Stimulated activated CD4-positive, alpha-beta T cell treated with anti-CD3 and anti-CD28 coated beads, TNF-alpha, amount 100 ng/mL, for 24 hours (primary cell): ENCODE measurements at places on chromosomes 7 and 10.

GRCh38 chr10:90780488-90780887, 77.4 kb downstream of the HTR7 start:
- DNase-seq: no peak

GRCh38 chr7:84746353-84746752, 440.5 kb downstream of the SEMA3D start:
- no peak for DNase-seq

GRCh38 chr10:24223953-24224352, 15.0 kb downstream of the KIAA1217 start:
- no peak for DNase-seq

GRCh38 chr7:39589323-39590111, 23.3 kb downstream of the YAE1 start:
- DNase-seq: peak; percentile 36

GRCh38 chr7:34096198-34096651, 190.9 kb downstream of the BMPER start:
- no peak for DNase-seq

DNA sequence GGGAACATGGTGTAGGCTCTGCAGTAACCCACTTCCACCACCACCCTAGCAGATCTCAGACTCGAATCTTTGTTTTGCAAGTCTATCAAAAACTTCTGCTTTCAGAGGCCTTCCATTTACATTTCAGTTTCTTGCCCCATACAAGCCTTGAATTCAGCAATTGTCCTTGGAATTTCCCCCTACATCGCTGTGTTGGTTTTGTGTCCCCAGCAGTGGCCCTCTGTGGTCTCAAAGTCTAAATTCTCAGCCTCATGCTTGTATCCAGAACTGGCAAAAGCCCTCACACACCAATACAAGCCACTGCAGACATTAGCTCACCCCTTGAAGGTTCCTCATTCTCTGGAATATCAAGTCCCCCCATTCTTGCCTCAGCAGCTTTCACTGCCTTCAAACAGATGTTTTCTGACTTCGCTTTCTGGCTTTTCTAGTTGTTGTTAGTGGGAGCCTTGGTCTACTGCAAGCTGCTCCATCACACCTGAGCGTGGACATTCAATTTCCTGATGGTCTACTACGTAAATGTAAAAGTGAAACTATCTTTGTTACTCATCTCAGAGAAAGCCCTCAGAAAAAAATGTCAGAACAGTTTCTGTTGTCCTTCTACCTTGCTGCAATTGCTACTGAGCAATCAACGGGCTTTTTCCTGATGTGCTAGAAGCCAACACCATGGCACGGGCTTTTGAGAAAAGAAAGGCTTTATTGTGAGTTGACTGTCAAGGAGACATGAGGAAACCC, 1.8 kb upstream of the NUB1 start:
- no peak for DNase-seq

- DNase-seq: no peak
These were observed 65.4 kb upstream of the APBB1IP start for GRCh38 chr10:26372513-26373354.

DNA sequence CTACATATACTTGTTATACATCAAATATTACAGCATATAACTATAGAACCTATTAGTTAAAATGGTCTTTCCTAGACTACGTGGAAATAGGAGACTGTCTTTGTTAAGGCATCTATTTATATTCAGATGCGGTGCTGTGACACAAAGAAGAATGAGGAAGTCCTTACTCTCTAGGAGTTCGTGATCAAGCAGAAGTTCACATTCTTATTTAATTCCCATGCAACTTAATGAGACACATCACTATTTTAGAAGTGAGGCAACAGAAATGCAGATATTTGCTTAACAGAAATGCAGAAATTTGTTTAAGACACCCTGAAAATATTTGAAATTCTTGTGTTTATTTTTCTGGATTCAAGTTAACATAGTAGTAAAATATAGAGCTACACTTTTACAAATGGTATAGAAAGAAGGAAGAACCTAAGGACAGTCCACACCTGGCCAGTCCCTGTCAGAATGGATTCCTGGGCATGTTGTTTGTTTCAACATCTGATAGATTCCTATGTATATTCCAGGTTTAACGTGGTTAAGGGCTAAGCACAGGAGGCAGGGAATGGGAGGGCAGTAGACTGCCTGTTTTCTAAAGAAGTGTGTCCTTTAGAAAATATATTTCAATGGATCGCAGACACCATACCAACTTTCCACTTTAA, 70.6 kb upstream of the NXPH1 start:
- DNase-seq: no peak

DNA sequence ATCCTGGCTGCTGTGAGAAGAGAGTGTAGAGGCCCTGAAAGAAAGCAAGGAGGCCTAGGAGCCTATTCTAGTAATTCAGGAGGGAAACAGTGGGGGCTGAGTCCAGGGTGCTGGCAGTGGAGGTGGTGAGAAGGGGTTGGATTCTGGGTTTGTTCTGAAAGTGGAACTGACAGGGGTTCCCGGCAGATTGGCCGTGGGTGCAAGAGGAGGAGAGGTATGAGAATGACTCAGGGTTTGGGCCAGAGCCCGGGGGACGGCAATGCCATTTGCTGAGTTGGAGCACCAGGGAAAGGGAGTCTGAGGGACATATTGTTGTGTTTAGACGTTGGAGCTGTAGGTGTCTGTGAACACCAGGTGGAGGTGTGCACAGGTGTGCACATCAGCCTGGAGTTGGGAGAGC, 38.5 kb downstream of the NPTX2 start:
- DNase-seq: no peak

DNA sequence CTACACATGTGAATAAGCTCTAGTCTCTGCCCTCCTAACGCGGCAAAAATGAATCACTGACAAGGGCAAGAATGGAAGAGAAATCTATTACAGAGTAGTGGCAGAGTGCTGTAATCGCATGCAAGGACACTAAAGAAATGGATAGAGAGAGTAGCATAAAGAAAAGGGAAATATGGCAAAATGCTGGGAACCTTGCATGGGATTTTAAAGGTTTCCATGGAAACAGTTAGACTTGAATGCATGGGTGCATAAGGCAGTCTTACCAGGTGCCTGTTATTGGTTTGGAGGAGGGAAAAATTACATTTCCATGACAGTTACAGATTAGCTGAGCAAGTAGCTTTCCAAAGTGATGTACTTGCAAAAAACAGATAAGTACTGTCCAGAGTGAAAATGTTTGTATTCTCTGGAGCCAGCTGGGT, 233.4 kb downstream of the PTN start:
- DNase-seq: no peak

GRCh38 chr10:50325449-50326171, 74.3 kb upstream of the ASAH2 start:
- DNase-seq: no peak

- no peak for DNase-seq
These were observed 1.9 kb upstream of the HBP1 start for GRCh38 chr7:107166736-107167426.

DNA sequence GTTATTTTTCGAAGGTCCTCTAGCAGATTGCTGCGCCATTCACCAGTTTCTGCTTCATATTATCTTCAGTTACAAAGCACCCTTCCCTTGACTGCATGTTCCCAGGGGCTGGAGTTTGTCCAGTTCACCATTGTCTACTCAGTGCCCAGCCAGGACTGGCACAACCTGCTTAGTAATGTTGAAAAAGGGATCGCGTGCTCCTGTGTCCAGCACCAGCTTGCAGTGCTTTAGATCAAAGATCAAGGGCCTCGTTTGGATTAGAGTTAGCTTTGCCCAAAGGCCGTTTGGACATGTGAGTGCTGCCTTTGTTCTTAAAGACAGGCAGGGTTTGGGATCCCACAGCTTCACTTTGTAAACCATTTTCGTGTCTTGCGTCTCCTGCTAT, 867 bp downstream of the ATP6V0E2 start:
- DNase-seq: no peak

DNA sequence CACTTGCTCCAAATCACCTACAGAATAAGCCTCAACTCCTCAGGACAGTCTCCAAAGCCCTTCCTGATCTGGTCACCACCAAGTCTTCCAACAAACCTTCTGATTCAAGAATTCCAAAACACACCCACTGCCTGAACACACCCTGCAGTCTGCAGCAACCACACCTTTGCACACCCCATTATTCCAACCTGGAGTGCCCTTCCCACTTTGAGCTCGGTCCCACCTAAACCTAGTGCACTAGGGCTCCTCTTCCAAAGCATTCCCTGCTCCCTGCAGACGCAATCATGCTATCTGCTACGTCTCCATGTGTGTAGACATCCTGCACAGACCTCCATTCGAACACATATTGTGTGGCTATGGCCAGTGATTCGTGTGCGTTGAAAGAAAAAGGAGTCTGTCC, 289.3 kb downstream of the GRID1 start:
- no peak for DNase-seq

- no peak for DNase-seq
These were observed 583.7 kb downstream of the GATA3 start for GRCh38 chr10:8638088-8638672.

DNA sequence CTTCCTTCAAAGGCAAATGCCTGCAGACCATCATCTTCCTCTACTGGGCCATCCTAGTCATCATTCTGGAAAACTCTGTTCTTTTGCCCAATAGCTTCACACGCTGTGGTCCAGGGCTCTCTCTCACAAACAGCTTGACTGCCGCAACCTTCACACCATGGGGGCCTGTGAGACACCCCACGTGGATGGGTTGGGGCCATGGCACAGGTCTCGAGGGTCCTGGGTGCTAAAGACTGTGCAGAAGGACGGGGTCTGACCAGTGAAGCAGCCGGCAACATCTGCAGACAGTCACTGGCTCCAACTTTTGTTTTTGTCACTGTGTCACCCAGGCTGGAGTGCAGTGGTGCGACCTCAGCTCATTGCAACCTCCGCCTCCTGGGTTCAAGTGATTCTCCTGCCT, 28.1 kb downstream of the BRI3 start:
- DNase-seq: no peak

DNA sequence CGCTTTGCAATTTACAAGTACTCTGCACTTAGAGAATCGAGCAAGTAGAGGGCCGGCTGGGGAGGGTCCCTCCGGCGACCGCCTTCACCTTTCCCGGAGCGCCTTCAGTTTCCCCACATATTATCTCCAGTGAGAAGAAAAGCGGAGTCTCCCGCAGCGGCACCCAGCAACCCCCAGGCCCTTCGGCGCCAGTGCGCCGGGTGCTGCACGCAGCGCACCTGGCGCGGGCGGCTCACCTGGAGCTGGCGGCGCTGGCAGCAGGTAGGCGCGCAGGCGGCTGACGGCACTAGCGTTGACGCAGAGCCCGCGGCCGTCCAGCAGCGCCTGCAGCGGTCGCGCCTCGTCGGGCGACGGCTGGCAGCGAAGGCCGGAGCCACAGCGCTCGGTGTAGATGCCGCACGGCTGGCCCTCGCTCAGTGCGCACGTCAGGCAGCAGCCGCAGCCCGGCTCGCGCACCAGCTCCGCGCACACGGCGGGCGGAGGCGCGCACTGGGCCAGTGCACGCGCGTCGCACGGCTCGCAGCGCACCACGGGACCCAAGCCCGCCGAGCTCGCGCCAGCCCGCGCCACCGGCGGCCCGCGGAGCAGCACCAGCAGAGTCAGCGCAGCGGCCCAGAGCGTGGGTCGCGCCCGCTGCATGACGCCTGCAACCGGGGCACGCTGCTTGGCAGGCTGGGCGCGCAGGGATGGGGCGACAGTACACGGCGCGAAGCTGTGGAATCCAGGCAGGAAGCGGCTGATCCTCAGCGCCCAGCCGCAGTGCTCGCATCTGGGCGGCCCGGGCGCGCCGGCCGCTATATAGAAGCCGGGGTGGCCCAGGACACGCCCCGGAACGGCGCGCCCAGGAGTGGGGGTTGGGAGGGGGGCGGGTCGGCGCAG, at the start of gene IGFBP3:
Gene IGFBP3, minus strand, starts transcription at position 771 of the 879 bp plus-strand sequence. Its CDS starts 132 bp downstream, at position 639.
- DNase-seq: no peak

GRCh38 chr7:124338861-124339260, 306.0 kb upstream of the TMEM229A start:
- DNase-seq: no peak

DNA sequence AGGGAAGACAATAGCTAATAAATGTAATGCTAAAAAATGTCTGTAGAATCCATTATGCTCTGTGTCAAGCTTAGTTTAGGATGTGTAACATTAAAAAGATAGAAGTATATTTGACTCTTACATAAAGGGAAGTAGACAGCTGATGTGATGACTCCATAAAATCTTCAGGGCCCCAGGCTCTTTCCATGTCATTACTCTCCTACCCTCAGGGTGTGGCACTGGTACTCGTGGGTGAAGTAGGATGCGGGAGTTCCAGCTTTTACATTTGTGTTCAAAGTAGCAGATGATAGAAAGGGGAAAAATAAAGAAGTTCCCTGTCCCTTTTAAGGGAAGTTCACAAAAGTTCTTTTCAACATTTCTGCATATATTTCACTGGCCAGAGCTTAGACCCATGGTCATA, 157.1 kb downstream of the TSPAN12 start:
- DNase-seq: no peak

DNA sequence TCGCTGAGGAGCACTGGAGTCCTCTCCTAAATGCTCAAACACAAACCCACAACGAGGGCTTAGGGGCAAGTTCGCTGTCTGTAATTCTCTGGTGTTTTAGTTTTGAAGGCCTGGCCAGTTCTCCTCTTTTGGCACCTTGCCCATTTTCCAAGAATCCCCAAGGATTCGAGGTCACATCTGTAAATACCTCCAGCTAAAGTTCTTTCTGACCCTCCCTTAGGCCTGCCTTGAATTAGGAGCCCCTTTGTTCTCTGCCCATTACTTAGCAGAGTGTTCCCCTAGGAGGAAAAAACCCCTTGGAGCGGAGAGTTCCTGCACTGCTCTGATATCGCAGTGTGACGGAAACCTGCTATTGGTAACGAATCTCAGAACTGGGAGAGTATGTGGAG, 743 bp upstream of the PYROXD2 start:
- DNase-seq: no peak

- DNase-seq: no peak
These were observed 58.3 kb downstream of the DOCK4 start for GRCh38 chr7:112147793-112148361.

- no peak for DNase-seq
These were observed 26.6 kb downstream of the PRTFDC1 start for GRCh38 chr10:24925799-24926198.

GRCh38 chr7:114663502-114663901, 248.9 kb downstream of the FOXP2 start:
- no peak for DNase-seq

DNA sequence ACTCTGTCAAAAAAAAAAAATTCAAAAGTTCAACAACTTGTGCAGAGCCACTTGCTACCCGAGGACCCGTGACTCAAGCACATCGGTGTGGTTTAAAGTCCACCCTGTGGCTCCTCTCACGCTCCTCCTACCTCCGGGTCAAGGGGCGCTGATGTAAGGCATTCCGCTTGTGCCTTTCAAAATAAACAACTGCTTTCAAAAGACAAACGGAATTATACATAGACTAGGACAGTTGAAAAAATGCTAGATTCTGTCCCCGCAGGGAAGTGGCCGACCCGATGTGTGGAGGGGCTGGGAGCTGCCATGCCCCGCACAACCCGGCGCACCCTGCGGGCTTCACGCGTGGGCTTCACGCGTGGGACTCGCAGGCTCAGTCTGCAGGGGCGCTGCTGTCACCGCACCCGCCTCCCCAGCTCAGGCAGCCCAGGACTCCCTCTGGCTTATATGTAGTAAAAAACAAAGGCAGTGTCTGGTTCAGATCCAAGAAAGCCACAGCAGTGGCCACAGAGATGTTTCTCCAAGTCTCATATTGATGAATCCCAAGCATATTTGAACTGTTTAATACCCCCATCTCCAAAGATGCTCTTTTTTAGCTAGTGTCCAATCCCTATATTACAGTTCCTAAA, 239.7 kb upstream of the INHBA start:
- no peak for DNase-seq
